ENCODE measurements at places on chromosomes 12 and 14.
A peak's percentile ranks its signal among the peaks of the same experiment; 100 is the strongest.

DNA sequence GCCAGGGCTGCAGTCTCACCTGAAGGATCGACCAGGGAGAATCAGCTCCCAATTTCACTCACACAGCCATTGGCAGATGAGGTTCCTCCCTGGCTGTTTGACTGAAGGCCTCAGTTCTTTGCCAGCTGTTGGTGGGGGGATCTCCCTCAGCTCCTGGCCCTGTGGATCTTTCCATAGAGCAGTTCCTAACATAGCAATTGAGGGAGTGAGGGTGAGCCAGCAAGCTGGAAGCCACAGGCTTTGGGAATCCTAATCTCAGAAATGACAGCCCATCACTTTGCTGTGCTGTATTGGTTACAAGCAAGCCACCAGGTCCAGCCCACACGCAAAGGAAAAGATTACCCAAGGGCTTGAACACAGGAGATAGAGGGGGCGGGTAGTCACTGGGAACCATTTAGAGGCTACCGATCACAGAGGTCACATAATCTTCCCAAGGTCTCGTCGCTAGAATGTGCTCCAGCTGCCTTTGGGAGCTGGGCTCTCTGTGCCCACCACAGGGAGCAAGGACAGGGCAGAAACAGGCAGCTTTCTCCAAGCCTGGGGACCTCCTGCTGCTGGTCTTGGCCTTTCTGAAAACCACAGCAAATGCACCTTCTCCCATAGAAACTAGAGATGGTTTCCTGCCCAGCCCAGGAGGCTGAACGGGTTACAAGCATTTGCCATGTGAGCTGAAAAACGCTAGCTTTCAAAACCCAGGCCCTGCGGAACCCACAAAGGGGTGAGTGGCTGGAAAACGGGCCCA, 4.6 kb upstream of the OTUB2 start:
- peak; percentile 37 for DNase-seq

GRCh38 chr12:52873832-52874572, 25.2 kb upstream of the KRT78 start:
- DNase-seq: peak; percentile 75

- DNase-seq: no peak
Observed at GRCh38 chr14:39138440-39138839, 24.3 kb downstream of the GEMIN2 start.

DNA sequence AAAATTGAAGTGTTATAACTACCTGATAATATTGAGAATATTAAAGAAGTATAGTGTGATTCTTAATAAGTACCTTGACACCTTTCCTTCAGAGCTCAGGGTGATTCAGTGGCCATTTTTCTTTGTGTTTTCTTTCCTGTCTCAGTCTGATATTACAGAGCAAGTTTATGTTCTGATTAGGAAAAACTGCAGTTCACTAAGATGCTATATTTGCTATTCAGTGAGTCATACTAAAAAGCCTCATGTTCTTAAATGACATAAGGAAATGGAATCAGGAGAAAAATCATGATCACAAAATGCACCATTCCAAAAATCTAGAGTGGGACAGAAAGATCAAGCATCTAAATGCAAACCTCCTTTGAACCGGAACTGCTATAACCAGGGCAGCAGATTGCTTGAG, 390.6 kb upstream of the ATP2B1 start:
- DNase-seq: no peak

DNA sequence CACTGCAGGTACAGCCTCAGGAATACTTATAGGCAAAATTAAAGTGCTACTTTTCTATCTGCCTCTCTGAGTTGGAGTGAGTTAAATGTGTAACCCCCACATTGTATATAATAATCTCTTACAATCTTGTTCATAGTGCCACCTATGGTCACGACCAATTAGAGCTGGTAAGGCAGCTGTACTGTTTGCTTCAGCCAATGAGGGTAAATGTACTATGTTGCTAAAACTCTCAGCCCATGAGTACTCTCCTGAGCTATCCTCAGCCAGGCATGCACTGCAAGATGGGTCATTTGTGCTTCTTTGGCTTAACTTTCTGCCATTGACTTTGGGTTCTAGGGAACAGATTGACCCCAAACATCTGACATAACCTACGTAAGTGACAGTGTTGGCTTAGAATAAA, 15.0 kb upstream of the MDM2 start:
- peak; percentile 51 for DNase-seq

GRCh38 chr14:41225433-41225832, 381.2 kb upstream of the LRFN5 start:
- DNase-seq: no peak

DNA sequence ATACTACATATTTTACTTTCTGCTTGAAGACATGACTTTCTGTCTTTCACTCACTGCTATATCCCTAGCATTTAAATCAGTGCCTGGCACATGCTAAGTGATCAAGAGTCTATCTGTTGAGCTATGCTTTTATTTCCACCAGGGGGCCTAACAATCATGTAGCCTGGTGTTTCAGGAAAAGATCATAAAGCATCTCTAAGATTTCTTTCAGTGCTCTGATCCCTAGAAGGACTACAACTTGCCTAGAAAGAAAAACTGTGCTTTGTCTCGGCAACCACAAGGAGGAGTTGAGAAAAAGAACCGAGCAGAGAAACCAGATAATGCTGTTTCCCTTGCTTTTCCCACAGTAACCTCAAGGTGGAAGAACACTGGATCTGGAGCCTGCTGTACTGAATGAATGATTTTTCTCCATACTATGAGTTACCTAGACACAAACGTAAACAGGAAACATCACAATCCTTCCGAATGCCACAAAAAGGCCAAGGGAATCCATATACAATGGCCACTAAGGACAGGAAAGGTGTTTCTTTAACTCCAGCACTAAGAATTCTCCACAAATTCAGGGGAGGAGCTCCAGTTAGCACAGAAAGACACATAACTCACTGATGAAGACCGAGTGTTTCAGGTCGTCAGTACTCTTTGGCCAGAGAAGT, 1.2 kb downstream of the CRY1 start:
- peak; percentile 76 for DNase-seq

DNA sequence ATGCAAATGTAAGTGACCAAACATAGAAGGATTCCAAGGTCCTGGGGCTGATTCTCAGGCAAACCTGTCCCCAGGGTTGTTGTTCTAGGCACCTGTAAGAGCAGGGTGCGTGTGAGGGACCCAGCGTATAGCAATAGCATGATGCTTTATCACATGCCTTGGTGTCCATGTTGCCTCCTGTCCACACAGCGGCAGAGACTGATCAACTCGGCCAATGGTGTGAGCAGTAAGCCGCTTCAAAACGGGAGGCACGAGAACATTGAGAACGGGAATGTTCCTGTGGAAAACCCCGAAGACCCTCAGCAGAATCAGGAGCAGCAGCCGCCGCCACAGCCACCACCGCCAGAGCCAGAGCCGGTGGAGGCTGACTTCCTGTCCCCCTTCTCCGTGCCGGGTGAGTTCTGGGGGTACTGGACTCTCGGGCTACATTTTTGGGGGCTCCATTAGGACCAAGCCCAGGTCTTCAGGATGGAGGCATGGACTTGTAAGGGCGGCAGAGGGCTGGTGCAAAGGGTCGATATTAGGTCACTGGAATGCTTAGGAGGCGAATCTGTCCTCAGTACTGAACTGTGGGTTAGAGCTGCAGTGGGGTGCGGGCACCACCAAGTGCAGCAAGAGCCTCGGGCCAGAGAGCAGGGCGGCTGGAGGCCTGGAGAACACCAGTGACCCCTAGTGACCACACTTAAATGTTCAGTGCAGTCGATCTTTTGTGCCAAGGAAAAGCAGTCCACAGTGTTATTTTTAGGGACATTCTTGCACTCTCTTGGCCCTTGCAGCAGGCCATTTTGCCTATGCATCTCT, 57.2 kb upstream of the RIN3 start:
- peak; percentile 76 for DNase-seq

- no peak for DNase-seq
Observed at GRCh38 chr14:72999316-72999715, 27.6 kb downstream of the ZFYVE1 start.

DNA sequence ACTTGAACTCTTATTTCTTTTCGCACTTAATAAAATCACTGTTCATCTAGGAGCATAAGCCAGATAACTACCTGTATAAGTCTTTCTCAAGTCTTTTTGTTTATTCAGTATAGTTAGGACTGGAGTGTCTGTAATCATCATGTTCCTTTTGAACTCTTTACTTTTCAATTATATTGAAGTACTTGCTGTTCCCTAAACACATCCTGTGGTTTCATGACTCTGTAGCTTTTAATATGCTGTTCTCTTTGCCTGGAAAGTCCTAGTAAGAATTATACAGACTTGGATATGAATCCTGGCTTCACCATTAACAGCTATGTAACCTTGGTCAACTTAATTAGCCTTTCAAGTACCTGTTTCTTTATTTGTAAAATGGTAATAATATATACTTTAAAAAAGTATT, 88.2 kb downstream of the CCDC91 start:
- DNase-seq: no peak

DNA sequence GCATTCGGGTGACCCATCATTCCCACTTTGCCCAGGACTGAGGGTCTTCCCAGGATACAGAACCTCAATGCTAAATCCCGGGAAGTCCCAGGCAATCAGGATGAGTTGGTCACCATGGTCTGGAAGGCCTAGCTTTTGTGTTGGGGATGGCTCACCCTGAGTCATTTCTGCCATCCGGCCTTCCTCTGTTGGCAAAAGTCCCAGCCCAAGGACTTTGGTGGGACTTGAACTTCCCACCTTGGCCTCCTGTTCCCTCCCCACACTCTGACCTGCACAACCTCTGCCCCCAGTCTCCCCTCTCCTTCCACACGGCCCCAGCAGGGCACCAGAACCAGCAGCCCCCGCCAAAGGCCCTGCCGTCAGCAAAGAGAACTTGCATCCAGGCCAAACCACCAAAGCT, 24.6 kb upstream of the NCOR2 start:
- no peak for DNase-seq

- DNase-seq: no peak
Observed at GRCh38 chr12:2776129-2776806, 18.5 kb upstream of the FKBP4 start.

DNA sequence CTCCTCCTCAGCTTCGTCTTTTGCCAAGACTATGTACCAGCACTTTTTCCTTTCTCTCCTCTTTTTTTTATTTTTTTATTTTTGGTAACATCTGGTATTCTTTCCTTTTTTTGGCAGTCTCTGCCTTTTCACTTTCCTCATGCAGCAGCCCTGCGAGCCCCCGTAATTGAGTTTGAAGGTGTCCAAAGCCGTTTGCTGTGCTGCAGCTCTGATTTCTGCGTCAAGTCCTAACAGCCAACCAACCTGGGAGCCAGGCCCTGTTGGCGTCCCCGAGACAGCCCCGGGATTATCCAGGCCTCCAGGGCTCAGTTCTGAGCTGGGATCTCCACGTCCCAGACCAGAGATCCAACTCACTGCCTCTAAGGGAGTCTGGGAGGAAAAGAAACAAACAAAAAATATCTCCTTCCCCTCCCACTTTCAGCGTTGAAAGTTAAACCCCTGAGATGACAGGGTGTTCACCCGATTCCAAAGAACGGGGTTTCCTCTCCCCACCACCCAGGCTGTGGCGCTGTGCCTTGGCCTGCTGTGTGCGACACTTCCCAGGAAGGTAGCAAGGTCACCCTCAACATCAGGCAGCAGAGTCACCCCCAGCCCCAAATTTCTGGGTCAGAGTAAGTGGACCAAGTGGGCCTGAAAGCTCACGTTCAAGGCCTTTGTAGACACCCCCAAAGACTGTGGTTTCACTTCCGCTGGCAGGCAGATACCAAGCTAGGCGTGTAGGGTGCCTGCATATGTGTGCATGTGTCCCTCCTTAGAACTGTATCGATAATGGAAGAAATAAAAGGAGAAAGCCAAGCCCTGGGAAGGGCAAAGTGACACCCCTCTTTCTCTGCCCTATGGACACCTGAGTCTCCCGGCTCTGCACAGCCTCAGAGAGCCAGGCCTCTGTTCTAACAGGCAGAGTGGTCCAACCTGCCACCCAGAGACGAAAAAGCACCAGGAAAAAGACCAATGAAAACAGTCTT, 11.1 kb downstream of the BCL11B start:
- DNase-seq: no peak

GRCh38 chr14:93304771-93305170, 28.1 kb downstream of the BTBD7 start:
- DNase-seq: no peak

DNA sequence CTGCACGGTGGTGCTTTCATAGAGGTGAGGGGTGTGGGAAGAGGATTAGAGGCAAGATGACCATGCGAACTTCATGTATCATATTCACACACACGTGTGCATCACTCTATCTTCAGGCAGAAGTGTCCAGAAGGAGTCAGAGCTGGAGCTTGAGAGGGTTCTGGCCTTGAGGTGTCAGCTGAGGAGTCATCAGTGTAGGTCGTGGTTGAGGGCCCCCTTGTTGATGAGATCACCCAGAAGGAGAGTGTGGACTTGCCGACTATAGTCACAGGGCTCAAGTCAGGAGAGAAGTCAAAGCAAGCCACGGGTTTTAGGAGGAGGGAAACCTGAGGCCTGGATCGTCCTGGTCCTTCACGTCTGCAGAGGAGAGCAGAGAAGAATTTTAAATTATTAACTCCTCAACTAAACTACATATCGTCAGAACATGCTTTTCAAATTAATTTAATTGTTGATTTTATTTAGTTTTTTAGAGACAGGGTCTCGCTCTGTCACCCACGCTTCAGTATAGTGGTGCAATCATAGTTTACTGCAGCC, 25.4 kb downstream of the EML1 start:
- no peak for DNase-seq

DNA sequence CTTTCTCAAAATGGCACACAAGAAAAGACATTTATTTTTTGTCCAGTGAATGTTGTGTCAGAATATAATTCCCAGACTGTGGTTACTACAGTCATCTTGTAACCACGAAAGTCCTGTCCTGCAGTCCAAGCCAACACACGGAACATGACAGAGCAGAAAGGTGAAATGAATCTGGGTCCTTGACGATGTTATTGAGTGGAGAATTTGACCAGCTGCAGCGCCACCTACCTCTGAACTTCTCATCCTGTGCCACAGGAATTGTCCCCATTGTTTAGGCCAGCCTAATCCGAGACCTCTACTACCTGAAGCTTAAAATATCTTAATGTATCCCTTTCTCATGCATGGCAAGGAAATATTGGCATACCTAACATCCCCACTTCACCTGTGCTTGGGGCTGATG, 64.1 kb upstream of the OTX2 start:
- DNase-seq: no peak

DNA sequence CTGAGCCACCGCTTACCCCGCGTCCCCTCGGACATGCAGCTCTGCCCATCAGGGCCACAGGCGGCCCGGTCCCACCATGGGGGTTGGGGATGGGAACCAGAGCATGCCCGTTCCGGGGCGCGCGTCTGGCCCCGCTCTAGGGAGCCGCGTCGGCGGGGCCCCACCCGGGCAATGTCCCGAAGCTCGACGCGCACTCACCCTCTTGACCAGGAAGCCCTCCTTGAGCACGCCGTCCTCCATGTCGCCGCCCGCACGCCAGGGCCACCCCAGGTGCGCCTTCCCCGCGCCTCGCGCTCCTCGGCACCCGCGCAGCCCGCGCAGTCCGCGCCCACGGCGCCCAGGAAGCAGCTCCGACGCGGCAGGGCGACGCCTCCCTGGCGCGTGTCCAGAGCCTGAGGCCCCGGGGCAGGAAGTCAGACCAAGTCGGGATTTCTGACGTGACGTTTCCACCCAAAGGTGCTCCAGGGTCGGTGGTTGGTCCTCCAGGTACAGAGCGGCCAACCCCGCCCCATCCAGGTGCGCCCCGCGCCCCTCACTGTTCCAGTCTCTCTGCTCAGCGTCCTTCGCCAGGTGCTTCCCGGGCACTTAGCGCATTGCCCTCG, at the start of gene PLEK2:
TSS of gene PLEK2 (minus strand) at position 346 of the 602 bp plus-strand sequence. CDS start at position 240, 106 bp downstream.
- peak; percentile 40 for DNase-seq
